EH (cell line): ENCODE measurements at places on chromosomes 5 and 9.

DNA sequence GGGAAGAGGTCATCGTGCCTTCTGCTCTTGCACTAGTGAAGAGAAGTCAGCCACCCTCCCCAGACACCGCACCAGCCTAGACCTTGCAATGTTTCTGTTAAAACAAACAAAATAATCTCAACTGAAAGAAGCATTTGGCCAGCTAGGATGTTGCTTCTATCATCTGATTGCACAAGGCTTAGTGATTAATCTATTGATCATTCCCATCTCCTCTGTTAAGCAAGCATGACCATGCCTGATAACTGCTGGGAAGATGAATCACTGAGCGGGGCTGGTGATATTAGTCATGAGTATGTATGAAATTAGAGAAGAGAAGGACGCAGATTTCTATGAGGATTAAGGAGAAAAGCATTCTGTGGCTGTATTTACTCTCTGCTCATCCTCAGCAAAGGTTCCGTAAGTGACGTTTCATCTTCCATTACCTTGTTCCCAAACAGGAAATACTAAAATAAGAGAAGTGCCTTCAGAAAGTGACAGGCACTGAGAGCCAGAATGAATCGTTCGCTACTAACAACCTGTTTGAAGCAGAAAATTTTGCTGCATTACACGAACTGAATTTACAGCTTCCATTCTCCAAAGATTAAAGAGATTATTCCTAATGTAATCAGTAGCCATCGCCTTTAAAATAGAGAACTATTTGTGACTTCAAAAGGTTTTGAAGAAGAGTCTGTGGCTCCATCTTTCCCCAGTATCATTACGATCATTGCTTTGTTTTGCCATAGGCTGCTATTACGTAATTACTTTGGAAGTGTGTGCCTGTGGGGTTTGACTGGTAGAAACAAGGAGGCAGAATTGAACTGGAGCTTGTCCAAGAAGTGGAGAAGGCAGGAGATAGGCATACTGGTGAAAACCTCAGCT, 219.1 kb downstream of the MED10 start:
- peak; percentile 66 for DNase-seq

DNA sequence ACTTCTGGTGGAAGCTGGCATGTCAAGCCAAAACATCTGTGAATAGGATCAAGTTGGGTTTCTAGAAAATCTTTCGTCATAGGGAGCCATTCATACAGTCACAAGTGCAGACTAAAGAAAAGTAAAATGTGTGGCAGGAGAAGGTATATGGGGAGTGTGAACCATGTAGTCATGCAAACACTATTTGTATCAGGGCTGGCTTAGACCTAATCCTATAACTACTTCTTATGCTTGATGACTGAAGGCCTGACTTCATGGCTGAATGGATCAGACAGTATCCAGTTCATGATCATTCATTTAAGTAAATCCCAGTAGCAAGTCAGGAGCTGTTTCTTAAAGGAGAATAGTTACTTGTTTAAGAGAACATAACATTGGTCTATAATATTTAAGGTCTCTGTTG, 63.8 kb upstream of the DAPK1 start:
- DNase-seq = no peak

DNA sequence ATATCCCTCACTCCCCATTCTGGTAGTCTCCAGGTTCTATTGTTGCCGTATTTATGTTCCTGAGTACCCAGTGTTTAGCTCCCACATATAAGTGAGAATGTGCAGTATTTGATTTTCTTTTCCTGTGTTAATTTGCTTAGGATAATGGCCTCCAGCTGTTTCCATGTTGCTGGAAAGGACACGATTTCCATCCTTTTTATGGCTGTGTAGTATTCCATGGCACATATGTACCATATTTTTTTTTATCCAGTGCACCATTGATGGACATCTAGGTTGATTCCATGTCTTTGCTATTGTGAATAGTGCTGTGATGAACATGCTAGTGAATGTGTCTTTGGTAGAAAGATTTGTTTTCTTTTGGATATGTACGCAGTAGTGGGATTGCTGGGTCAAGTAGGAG, 98.2 kb downstream of the NNT start:
- no peak for DNase-seq

DNA sequence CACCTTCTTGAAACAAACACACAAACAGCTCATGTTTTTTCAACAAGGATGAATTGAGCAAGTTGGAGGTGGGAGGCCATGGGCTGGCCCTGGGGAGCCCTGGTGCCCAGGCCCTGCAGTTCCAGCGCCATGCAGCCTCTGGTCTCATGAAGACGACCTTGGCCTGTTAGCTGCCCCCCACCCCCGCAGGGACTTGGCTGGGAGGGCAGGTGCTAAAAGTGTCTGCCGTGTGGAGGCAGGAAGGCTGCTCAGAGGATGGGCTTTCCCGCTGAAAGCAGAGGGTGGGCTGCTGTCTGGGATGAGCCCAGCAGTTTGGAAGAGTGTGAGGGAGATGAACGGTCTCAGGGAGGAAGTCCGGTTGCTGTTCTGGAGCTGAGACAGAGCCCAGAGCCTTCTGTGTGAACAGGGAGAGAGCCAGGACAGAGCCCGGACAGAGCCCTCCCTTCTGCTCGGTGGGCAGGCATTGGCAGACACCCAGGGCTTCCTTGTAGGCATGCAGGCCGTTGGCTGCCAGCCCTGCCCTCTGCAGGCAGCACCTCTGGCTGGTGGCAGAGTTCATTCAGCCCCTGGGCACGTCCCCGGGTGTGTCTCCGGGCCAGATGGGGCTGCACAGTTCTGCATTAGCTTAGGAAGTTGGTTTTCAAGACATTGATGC, 18.7 kb downstream of the ROPN1L start:
- DNase-seq = peak; percentile 47

DNA sequence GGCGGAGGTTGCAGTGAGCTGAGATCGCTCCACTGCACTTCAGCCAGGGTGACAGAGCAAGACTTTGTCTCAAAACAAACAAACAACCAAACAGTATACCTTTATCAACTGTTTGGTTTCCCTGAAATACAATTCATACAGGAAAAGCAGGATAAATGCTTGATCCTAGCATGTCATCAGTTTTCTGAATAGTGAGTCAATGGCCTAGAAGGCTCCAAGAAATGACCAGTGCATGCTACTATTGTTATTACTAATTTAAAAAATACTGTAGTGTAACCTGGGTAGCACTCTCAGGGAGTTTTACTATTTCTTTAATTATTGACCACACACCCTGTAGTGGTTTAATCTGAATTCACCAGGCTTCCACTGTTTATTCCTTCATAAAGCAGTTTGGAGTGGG, 101.0 kb upstream of the PTPN3 start:
- no peak for DNase-seq

GRCh38 chr9:131578731-131579504, 33.6 kb downstream of the PRRT1B start:
- no peak for DNase-seq

DNA sequence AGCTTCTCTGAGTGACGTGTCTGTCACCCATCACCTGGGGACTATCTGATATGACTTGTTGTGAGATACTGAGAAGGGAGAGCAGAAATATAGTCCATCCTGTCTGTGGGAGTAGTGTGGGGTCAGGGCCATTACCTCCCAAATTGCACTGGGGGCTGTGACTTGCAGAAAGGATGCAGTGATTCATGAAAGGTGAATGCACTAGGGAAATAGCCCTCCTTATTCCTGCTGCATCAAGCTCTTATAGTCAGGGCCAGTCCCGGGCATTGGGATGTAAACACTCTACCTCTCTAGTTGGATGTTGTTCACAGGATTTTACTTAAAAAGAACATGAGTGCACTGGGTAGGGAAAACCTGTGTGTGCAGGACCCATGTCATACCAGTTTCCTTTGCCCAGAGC, 124.8 kb downstream of the STK32A start:
- no peak for DNase-seq

DNA sequence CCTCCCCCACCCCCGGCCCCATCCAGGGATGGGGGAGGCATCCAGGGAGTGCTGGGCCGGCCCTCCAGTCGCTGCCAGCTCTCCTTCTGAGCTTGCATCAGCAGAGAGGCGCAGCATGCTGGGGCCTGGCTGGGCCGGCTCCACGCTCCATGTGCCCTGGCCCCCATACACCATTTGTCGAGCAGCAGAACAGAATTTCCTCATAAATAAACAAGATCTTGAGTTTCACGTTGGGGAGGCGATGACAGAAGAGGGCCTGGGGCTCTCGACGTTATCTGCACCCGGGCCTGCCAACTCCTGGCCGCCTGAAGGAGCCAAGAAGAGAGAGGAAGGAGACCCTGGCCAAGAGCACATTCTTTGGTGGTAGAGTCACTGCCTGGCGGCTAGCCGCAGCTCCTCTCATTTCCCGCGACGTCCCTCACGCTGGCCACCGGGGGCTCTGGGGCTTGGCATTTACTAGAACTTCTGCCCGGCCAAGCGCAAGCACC, 177.0 kb downstream of the FGF18 start:
- DNase-seq = peak; percentile 88

DNA sequence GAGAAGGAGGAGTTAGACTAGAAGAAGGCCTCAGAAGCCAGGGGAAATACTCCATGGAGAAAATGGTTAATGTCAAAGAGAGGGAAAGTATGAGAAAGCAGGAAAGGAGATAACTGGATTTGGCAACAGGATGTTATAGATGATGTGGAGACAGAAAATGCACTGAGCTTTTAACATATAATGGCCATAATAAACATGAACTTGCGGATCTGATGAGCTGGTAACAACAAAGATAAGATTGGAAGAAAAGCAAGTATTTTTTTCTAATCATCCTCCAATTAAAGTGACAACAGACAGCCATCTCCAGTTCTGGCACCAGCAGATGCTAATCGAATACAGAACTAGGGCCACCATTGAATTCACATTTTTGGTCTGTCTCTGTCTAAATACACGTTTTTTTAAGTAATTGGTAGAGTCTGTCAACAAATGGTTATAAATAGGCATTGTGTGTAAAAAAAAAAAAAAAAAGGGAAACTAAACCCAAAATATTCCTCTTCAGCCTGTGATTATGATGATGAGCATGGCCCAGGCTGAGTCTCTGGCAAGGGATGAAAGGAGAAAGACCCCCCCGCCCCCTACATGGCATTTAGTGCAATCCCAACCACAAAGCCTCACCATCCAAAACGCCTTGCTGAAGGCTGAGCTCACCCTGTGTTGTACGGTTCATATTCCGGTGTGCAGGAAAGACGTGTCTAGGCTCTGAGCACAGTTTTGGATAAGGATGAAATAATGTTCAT, 149.5 kb upstream of the LHFPL2 start:
- DNase-seq = no peak

DNA sequence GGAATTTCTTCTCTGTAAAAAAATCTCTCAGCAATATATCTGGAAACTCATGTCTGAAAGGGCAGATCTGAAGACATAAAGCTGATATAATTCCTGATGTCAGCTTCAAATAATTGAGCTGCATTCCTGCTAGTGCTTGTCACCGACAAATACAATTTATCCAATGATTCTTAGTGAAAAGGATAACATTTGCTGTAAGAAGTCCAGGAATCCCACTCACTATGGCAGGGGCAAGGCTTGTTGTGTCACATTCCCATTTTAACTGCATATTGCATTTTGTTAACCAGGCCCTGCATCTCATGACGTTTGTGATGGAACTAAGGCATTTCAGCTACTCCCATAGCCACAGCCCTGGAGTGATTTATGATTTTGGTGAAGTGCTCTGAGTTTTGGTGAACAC, 160.1 kb upstream of the DAB2 start:
- peak; percentile 62 for DNase-seq

GRCh38 chr9:21381448-21382339, 3.5 kb downstream of the IFNA2 start:
- no peak for DNase-seq

DNA sequence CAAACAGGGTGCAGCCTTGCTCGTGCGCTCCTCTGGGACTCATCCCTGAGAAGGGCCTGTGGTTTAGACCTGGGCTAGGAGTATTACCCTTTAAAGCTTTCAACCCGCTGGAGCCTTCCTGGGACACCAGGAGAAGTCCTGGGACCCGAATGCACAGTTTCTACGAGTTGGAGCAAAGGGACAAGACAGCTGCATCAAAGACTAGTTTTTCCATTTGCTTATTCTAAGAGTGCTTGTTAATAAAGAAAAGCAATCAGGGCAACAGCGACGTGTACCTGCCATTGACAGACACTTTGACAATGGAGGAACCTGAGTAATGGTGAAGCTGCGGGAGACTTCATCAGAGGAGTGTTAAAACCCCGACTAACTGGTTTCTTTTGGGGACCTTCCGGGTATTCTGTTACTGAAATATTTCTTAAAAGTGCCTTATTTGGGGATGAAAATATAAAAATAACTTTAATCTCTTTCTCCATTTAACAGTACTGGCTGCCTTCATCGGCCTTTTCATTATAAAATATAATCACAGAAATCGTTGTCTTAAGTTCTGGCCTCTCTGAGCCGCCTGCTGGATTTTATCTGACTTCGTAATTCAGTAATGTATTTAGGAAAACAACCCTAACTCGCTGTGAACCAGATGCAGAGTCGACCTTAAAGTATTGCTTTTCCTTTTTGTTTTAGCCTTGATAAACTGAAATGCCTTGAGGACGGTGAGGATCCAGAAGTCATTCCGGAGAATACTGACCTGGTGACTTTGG, 732 bp downstream of the SNAPC3 start:
- DNase-seq = peak; percentile 43

DNA sequence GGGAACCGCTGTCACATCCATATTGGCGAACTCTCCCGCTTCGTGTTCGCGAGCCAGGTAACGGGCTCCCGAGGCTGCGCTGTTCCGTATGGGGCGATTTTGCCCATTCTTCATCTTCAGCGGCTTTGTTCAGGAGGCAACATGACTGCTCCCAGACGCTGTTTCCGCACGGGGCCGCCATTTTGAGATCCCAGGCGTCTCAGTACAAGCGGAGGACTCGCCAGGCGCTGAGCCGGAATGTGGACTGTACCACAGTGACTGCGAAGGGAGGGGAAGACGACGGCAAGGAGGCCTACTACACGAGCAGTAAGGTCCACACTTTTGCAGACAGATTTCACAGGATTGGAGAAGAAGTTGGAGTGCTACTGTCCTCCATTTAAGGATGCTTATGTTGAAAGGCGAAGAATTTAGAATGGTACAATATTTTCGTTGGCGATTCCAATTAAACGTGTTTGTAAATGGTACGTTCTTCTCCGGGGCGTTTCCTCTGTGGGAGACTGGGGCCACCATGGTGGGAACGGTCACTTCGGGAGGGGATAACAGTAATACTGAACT, 41.6 kb upstream of the ZNF300 start:
- peak; percentile 3 for DNase-seq

GRCh38 chr5:135426102-135427082, 20.8 kb downstream of the DCANP1 start:
- peak; percentile 63 for DNase-seq

DNA sequence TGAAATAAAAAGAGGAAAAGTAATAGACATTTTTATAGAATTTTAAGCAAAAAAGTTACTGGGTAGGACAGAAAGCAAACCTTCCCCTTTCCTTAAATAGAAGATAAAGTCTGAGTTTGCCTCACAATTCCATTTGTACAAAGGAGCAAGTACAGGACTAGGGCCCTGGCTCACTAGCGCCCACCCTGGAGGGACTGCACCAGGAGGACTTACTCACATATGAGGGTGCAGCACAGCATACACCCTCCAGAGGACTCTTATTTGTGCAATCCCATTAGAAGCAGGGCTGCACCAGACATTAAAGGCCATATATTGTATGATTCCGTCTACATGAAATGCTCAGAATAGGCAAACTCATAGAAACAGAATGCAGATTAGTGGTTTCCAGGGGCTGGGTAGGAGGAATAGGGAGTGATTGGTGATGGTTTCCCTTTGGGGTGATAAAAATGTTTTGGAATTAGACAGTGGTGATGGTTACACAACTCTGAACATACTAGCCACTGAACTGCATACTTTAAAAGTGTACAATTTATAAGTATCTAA, 4.5 kb downstream of the REEP5 start:
- peak; percentile 18 for DNase-seq
